ENCODE measurements at places on chromosomes 2 and 18.

DNA sequence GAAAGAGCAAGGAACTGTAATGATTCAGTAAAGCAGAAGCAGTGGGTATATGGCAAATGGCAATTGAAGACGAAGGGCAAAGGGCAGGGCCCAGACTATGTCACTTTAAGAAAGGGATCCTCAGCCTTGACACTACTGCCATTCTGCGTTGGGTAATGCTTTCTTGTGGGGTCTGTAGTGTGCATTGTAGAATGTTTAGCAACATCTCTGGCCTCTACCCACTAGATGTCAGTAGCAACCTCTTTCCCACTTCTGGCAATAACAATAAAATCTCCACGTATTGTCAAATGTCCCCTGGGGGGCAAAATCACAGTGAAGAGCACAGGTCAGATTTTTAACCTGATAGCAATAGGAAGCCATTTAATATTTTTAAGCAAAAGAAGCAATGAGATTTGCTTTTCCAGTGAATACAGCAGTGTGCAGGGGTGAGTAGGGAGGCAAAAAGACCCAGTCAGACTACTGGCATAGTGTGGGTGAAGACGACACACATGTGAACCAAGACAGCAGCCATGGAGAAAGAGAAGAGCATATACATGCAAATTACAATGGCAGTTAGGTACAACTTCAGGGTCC, 209.5 kb downstream of the DYM start:
- DNase-seq, result no peak

- DNase-seq, result no peak
Observed at GRCh38 chr2:143907801-143908200, 612.1 kb downstream of the ZEB2 start.

GRCh38 chr2:193253014-193253530, 1058.3 kb upstream of the TMEFF2 start:
- DNase-seq, result no peak

- no peak for DNase-seq
Observed at GRCh38 chr18:57954935-57955334, 89.1 kb upstream of the NEDD4L start.

DNA sequence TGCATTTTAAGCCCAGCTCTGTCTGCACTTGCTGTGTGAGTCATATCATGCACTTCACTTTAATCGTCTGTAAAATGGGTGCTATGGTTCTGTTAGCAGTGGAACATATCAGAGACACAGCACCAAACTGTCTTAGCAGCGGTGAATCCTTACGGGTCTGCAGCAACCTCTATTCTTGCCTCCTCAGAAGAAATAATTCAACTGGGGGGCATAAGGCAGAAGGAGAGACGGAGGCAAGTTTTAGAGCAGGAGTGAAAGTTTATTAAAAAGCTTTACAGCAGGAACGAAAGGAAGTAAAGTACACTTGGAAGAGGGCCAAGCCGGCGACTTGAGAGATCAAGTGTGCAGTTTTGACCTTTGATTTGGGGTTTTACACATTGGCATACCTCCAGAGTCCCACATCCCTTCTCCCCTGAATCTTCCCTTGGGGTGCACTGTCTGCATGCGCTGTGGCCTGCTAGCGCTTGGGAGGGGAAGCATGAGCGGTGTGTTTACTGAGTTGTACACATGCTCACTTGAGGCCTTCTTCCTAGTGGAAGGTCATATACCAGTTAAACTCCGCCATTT, 109.8 kb downstream of the DDX1 start:
- no peak for DNase-seq
